Omental fat pad (tissue), 4 donors: ENCODE measurements at places on chromosomes 7 and 10.

DNA sequence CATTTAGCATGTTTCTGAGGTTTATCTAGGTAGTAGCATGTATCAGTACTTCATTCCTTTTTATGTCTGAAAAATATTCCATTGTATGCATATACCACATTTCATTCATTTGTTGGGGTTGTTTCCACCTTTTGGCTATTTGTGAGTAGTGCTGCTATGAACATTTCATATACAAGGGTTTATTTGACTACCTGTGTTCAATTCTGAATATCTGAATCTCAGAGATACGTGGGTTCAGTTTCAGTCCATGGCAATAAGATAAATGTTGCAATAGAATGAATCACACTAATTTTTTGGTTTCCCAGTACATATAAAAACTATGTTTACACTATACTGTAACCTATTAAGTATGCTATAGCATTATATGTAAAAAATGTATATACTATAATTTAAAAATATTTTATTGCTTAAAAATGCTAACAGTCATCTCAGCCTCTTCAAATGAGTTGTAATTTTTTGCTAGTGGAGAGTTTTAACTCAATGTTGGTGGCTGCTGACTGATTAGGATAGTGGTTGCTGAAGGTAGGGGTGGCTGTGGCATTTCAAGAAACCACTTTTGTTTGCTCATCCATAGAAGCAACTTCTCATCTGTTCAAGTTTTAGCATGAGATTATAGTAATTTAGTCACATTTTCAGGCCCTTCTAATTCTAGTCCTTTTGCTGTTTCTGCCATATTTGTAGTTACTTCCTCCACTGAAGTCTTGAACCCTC, 13.9 kb downstream of the PLEKHA1 start:
- no peak for DNase-seq

DNA sequence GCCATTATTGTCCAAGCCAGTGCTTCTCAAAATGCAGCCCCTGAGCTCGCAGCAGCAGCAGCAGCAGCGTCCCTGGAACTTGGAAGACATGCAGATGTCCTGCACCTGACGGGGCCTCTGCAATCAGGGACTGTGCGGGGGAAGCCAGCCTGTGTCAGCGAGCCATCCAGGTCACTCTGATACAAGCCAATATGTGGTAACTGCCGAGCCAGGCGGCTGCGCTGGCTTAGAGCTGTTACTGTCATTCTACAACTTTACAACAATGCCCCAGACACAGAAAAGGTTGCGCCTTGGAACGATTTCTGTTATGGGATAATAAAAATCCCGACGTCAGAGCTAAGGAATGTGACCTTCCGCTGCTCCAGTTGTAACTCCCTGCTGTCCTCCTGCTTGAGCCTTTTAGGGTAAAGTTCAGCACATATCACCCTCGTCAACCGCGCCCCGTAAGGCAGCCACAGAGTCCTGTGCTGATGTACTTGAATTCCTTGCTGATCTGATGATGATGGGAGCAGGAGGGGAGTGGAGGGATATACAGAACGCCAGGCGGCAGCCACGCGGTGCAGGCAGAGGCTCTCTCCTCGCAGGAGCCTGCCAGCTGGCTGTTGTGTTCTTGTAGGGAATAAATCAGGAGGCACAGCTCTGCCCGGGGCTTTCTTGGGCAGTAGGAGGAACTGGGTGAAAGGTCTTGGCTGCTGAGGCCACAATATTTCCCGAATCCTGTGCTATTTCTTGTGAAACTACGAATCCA, 20.0 kb upstream of the CRYGN start:
- DNase-seq = peak; percentile 48

GRCh38 chr7:32536585-32536984, 41.3 kb downstream of the AVL9 start:
- DNase-seq = no peak

GRCh38 chr10:70296406-70296899, 12.6 kb upstream of the NPFFR1 start:
- DNase-seq = peak; percentile 52

GRCh38 chr7:96800824-96801223, 91.2 kb upstream of the SEM1 start:
- no peak for DNase-seq

- DNase-seq = no peak
These were observed 74.0 kb downstream of the ARID5B start for GRCh38 chr10:61975391-61975932.

- DNase-seq = no peak
These were observed 173.3 kb downstream of the PDE1C start for GRCh38 chr7:31896925-31897324.

DNA sequence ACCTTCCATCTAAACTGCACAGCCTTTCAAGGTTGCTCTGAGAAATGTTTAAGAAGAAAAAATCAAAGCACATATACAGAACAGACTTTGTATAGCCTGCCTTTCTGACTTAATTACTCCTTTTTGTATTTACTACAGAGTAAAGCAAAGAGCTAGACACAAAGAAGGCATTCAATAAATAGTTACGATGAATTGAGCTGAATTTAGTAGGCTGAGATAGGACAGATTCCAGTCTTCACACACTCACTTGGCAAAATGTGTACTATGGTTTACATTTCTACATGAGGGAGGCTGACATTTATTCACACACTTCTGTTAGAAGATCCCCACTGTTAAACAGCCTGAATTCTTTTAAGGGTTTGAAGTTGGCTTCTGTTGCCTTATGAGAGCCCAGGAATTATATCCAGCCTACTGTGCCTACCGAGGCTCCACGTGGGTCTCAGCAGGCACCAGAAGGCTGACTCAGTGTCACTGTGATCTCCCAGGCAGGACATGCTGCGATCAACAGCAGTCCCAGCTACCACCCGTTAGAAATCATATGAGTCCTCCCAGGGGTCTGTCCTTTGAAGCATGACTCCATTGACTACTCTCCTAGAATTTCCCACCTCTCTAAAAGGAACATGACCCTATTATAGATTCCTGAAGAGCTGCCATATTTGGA, 24.5 kb upstream of the SLC25A13 start:
- DNase-seq = no peak

DNA sequence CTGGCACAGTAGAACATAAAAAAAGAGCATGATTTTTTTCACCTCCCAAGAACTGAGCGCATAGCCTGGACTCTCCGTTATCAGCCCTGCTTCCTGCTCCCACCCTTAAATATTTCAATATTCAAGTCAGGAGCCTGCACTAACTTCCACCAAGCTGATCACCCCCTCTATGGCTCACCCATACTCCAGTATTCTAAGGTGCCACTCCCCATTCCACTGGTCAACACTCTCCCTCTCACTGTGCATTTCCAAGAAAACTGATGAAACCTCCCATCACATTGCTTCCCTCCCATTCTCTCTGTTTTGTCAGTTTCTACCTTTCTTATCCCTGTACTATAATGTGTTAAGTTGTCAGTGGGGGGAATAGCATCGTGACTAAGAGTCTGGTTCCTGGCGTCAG, 95.0 kb upstream of the C7orf33 start:
- no peak for DNase-seq

DNA sequence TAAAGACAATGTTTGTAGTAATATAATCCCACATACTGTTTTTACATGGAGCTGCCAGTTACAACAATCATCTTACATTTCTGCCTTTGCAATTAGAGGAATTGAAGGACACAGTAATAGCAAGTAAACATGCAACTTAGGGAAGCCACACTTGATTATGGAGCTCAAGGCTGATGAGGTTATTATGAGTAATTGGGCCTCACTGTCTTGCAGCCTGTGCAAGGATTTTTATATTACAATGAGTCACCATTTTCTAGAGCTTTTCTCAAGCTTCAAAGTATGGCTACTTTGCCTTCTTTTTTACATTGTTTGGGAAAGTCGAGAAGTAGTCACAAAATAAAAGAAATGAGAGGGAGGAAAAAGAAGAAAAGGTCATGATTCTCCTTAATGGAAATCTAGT, 226.4 kb downstream of the KIAA1217 start:
- no peak for DNase-seq

- no peak for DNase-seq
These were observed 150.2 kb downstream of the REEP3 start for GRCh38 chr10:63671317-63671937.

- no peak for DNase-seq
These were observed 53.8 kb upstream of the CPXM2 start for GRCh38 chr10:123945325-123945920.

DNA sequence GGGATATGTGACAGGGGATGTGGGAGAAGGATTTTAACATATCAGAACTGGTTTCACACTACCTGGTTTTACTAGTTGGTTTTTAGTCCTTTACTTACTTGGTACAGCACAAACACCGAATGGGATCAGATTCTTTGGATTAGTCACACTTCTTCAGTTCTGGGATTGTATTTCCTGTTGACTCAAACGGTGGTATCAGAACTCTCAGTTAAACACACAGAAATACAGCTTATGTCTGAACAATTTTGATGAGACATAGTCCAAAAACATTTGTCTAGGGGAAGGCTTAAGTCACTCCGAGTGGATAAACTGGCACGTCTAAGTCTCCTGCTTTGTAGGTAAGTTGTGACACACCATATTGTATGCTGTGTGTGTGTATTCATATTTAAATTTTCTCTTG, 480.5 kb downstream of the PHTF2 start:
- DNase-seq = no peak

DNA sequence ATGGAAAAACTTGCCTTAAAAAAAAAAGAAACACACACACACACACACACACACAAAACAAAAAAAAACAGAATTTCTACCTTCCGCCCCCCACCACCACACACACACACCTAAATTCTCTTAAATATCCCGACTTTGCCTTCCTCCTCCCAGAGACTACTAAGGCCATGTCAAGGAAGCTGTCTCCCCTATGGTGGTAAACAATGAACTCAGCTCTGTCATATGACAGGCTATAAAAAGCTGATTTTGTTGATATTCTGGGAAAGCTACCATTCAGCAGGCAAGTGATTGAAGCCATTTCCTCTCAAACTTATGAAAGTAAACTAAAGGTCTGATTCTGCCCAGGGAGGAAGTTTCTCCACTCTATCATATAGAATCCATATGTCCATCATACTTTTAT, 471.0 kb downstream of the GFRA1 start:
- DNase-seq = no peak

GRCh38 chr7:25858525-25859411, 293.2 kb upstream of the NFE2L3 start:
- no peak for DNase-seq

DNA sequence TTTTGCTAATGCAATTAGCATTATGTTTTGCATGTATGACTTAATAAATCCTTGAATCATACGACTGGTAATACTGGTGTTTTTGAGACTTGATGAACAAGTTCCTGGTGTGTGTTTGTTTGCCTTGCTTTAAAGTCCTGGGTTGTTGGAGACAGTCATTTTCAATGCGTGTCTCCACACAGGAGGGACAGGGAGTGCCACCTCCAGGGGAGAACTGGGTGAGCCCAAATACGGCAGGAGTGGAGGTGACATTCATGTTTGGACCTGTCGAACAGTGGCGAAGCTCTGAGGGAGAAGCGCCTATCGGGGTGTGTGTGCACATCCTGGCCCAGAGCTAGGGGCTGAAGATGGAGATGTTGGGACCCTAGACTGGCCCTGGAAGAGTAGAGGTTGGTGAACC, 43.8 kb downstream of the DAGLB start:
- DNase-seq = no peak

DNA sequence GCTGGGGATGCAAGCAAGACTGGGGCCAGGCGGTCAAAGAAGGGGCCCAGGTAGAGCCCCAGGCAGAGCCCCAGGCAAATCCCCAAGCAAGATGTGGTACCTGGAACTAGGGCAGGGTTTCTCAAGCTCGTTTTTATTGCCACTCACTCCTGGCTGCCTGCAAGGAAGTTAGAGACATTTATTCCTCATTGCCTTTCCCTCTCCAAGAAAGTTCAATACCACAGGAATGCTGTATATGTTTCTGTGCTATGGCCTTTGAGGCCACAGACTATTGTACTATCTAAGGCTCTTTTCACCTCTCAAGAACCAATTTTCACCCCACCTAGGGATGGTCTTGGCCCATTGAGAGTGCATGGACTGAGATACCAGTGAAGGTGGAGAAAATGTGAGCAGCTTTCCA, 71.3 kb downstream of the TACC2 start:
- no peak for DNase-seq

DNA sequence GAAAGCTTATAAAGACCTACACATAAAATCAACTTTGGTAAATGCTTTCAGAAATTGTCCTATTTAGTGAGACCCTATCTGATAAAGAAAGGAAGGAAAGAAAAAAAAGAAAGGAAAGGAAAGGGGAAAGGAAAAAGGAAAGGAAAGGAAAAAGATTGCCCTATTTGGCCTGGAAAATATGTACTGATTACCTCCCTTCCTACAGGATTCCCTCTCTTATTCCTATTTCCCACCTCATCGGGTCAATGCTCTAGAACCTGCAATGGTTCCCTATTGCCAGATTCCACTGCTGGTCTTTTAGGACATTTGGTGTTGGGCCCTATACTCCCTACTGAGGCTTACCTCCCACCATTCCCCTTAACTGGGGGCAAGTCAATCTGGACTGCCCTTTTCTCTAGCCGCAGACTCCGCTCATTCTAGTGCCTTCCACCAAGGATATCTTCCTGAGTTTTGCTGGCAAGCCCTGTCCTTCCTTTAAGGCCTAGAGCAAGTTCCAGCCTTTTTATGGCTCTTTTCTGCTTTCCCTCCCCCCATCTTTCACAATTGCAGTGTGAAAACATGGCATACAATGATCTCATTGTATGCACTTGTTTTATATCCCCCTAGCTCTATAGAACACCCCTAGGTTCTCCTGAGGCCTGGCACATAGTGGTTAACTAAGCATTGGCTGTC, 4.4 kb downstream of the DDIT4 start:
- DNase-seq = no peak

GRCh38 chr7:41399171-41399570, 303.7 kb downstream of the INHBA start:
- no peak for DNase-seq

- DNase-seq = no peak
These were observed 79.5 kb upstream of the PCBD1 start for GRCh38 chr10:70967591-70968587.

- DNase-seq = no peak
These were observed 764.4 kb downstream of the LRMDA start for GRCh38 chr10:76195654-76196390.

- no peak for DNase-seq
These were observed 57.7 kb upstream of the FAM20C start for GRCh38 chr7:134561-135256.

GRCh38 chr7:2541291-2542010, 13.9 kb downstream of the BRAT1 start:
- no peak for DNase-seq
